ENCODE measurements at places on chromosomes 6 and 20. TPM values are rescaled to one million over a fixed set of nuclear protein-coding genes. Genes with fewer than 3 reads are reported as not detected.

SMPDL3A gene
- total RNA-seq: 21.3 TPM

UNC5CL gene
- under 0.01 TPM for total RNA-seq

- no peak for DNase-seq
Observed at GRCh38 chr6:108549741-108550140, 11.0 kb upstream of the FOXO3 start.

GRCh38 chr6:25042984-25043725 is 107.4 kb upstream of the RIPOR2 start:
- DNase-seq: no peak

GRCh38 chr6:87297119-87297518 is 25.3 kb upstream of the SMIM8 start:
- no peak for DNase-seq
